ENCODE measurements at places on chromosomes 2 and 18. TPM values are rescaled to one million over a fixed set of nuclear protein-coding genes. Genes with fewer than 3 reads are reported as not detected.
A peak's percentile ranks its signal among the peaks of the same experiment; 100 is the strongest.

Gene LAMA1
- total RNA-seq, result 60.7 TPM

Gene DLX1
- total RNA-seq, result not detected

Gene CNTNAP5
- 0.34 TPM for total RNA-seq

Gene COL6A3
- total RNA-seq, result 3.9 TPM

- DNase-seq, result no peak
Observed at GRCh38 chr2:235749121-235749770, 255.4 kb downstream of the AGAP1 start.

DNA sequence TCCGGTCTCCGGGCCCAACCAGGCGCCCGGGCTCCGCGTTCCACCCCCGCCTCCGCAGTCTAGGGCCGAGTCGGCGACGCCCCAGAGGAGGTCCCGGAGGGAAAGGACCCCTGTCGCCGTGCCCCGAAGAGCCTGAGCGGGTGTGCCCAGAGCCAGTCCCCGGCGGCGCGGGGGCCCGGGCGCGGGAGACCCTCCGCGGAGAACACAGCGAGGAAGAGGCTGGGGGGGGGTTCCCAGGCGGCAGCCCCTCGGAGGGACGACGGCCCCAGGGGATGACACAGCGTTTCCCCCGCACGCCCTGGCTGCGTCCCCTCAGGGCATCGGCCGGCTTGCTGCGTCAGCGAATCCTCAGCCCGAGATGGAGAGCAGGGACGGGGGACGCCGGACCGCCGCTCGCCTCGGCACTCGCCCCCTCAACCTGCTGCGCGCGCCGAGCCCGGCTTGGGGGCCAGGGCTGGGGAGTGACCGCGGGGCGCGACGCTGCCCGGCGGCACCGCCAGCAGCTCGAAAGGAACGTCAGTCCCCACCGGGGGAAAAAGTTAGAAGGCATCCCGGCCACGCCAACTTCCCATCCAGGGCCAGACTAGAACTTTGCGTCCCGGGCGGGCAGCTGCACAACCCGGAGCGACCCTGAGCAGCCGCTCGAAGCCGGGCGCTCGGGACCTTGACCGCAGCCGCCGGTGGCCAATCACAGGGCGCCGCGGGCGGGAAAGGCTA lies 711 bp downstream of the SFXN5 start:
- DNase-seq, result peak; percentile 62

GRCh38 chr2:9243357-9243756 lies 36.7 kb downstream of the ASAP2 start:
- DNase-seq, result no peak

DNA sequence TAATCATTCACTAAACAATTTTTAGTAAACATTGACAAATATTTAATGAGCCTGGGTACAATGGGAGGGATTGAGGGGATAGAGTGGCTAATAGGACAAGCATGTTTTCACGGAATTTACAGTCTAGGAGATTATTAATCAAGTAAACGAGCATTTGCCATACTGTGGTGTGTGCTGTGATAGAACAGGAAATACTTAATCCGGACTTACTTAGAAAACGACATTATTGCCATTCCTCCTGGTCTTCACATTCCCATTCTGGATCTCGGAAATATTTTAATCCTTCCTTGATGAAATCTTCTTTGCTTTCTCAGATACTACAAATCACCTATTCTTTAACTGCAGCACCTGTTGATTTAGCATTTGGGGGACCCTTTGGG lies 905 bp downstream of the TTLL4 start:
- DNase-seq, result no peak

GRCh38 chr18:69401226-69401971 lies 711 bp downstream of the DOK6 start:
- peak; percentile 36 for DNase-seq

- DNase-seq, result no peak
Observed at GRCh38 chr2:152250421-152251100, 75.0 kb upstream of the STAM2 start.

GRCh38 chr2:171136024-171136423 lies 24.7 kb downstream of the TLK1 start:
- DNase-seq, result no peak

GRCh38 chr2:5493256-5493655 lies 198.9 kb upstream of the SOX11 start:
- DNase-seq, result no peak

DNA sequence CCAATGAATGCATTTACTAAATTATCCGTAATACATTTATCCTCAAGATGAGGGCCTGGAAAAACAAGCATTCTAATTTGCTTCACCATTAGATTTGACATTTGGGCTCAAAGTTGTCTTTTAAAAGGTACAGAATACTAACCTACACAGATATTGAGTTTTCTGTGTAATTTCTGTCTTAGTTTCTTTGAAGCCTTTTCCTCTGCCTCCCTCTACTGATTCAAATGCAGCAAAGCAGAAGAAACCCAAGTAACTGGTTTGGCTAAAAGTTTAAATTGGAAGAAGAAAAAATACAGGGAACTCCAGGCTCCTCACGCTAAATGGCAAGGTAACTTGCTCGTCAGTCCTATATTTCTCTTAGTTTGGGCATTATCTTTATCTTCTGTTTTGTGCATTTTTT lies 53.3 kb upstream of the SLC5A7 start:
- no peak for DNase-seq

DNA sequence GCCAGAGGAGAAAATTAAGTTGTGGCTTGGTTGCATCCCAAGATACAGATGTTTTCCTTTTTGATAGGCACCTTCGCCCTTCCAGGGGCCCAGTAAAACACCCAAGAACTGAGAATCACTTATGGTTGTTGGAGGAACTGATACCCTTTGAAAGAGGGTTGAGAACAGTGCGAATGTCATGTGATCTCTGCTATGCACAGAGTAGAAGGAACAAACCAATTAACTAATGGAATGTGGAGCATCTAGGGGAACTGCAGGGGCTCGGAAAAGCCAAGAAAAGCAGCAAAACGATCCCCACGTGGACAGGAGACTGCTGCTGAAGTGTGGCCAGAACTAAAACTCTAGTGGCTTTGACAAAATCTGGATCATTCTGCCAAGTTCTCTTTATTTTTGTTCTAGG lies 58.8 kb downstream of the APOB start:
- no peak for DNase-seq

- DNase-seq, result no peak
Observed at GRCh38 chr2:174524527-174524926, 37.7 kb upstream of the GPR155 start.
